ACHN (cell line): ENCODE measurements at places on chromosomes 5 and 9.
A peak's percentile ranks its signal among the peaks of the same experiment; 100 is the strongest.

DNA sequence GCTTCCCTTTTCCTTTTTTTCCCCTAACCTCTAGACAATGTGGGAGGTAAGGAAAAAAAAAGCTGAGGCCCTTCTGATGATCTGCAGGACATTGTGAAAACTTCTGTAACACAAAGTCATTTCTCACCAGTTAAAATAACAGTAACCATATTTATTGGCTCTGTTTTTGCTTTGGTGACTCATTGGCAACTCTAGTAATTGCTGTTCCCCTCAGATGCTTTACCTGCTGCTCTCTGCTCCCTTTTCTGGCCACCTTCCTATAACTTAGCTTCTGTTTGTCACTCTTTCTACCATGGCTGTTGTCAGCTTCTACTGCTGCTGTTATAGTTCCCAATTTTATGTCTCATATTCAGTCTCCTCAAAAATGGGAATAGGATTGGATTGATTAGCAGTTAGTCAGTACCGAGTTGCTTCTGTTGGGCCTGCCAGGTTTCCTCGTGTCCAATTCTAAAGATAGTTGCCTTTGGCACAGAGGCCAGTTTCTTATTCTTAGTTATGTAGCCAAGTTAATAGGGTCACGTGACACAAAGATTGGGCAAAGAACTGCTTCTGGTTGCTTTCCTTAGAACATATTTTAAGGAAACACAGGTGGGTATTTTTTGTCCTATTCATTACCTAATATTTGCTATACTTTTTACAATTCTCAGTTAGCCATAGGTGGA is 16.8 kb downstream of the SCAMP1 start:
- DNase-seq = no peak

DNA sequence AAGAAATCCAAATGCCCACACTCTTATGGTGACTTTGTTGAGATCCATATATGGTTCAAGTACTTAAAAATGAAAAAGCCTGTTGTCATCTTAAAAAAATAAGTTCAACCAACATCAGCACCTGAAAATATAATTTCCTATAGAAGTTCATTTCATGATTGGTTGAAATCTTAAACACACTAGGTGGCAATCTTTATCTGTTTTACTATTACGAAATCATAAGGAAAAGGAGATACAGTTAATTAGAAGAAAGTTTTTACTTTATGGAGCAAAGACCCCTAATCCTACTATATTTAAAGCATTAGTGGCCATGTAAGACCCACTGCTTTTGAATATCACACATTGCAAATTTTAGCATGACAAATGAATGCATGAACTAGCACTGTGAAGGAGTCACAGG is 616.0 kb downstream of the RAB3C start:
- DNase-seq = no peak

GRCh38 chr5:56026863-56027300 is 32.1 kb upstream of the IL6ST start:
- peak; percentile 38 for DNase-seq

GRCh38 chr5:116585227-116585626 is 10.6 kb upstream of the SEMA6A start:
- DNase-seq = no peak

GRCh38 chr5:170142196-170142595 is 36.5 kb downstream of the FOXI1 start:
- no peak for DNase-seq

GRCh38 chr9:35691757-35692301 is 2.1 kb upstream of the TPM2 start:
- no peak for DNase-seq

DNA sequence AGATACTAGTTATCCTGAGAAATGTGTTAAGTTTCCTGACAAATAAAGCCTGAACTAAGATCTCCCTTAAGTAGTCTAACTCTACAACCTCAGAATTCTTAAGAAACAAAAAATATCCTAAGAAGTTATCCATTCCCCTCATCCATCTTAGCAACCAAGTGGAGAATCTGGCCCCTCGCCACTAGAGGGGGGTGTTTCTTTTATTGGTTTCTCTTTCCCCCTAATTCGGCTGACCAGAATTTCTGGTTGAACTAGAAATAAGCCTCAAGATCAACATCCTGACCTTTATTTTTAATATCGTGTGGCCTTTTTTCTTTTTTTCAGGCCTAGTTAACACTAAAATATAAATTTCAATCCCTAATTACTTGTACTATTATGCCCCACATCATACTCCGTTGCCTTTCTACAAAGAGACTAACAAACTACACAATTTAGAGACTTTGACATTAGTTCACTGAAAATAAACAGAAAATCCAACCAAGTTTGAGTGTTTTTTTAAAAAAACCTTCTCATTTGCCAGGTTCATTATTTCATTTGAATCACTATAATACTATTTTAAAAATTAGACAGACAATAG is 14.3 kb upstream of the NR4A3 start:
- peak; percentile 65 for DNase-seq

GRCh38 chr5:40376566-40376965 is 303.1 kb upstream of the PTGER4 start:
- no peak for DNase-seq

- no peak for DNase-seq
Observed at GRCh38 chr5:125150041-125150669, 403.7 kb upstream of the ZNF608 start.

DNA sequence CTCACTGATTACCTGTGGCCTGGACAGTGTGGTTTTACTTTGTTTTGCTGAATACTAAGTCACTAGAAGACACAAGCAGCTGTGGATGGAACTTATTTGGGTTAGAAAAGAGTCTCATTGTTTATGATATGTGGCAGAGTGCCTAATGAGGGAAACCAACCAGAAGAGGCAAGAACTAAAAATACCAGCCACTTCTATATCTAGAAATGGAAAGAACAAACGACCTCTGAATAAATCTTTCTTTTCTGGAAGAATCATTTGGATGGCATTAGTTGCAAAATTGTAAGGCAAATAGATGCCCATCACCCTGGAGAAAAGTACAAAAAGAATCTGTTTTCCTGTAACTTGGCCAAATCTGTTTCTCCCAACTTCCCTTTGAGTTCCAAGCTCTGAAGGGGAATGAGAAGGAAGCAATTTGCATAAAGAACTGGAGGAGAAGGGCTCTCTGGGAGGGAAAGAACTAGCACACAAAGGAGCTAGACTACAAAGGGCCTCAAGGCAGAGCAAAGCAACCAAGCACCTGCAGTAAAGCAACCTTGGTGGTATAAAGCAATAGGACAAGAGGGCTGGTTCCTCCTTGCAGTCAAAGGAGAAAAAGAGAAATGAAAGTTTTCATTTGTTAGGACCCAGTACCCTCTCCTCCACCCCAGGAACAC is 455.4 kb downstream of the CAAP1 start:
- DNase-seq = no peak

GRCh38 chr9:117672369-117672768 is 31.8 kb upstream of the TLR4 start:
- no peak for DNase-seq

DNA sequence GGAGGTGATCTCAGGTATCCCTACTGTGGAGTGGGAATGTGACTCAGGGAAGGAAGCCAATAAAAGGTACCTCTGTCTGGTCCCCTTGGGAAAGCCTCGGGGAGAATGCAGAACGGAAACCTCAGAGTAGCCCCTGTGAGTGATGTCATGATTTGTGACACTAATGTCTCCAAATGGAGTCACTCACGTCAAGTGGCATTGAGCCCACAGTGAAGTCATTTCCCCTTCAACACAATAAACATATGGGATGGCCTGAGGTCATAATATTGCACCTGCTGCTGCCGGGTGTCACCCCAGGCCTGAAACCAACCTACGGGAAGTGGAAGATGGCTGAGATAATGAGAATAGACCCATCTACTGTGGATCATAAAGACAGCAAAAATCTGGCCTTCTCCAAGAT is 75.9 kb upstream of the GOLM1 start:
- no peak for DNase-seq

- no peak for DNase-seq
Observed at GRCh38 chr9:96342571-96343245, 40.7 kb upstream of the HSD17B3 start.

DNA sequence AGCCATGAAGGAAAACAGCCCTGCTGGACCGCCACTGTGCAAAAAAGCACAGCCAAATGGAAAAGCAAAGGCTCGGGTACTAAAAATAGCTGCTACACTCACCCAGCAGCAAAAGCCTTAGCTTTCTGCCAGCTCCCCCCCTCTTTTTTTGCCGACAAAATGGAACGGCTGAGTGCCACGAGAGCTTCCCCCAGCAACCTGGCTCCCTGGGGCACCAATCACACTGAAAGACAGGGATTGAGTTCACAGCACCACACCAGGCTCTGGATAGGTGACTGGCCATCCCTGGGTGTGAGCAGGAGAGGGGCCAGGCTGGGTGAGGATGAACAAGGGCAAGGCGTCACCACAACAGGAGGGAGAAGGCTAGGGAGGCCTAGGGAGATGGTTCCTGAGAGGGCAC is 66.7 kb downstream of the SIL1 start:
- DNase-seq = no peak

- DNase-seq = no peak
Observed at GRCh38 chr9:97854696-97855485, 1.9 kb downstream of the FOXE1 start.

- DNase-seq = no peak
Observed at GRCh38 chr5:135343413-135343812, 55.6 kb downstream of the MACROH2A1 start.

DNA sequence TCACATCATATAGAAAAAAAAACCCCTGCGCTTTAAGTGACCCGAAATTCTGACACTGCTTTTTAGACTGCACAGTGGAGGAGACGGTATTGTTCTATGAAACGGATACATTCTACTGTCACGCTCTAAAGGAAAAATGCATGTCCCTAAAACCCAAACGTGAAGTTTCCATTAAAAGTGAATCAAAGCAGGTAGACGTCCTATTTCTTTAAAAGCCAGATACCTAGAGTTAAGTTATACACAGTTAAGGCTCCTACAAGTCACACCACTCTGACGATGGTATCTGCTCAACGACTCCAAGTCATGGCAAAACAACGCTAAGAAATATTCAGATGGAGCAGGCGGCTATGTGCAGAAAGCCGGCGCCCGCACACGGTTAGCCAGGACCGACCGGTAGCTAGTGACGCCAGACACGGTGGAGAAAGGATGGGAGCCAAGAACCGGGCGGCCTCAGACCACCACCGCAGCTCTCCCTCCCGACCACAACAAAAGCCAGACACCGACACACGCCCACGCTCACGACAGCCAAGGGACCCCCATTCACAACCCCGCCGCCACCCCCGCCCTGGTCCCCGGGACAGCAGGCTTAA is 734 bp downstream of the SKP1 start:
- peak; percentile 21 for DNase-seq

- DNase-seq = no peak
Observed at GRCh38 chr9:459491-460444, 245.1 kb downstream of the DOCK8 start.

DNA sequence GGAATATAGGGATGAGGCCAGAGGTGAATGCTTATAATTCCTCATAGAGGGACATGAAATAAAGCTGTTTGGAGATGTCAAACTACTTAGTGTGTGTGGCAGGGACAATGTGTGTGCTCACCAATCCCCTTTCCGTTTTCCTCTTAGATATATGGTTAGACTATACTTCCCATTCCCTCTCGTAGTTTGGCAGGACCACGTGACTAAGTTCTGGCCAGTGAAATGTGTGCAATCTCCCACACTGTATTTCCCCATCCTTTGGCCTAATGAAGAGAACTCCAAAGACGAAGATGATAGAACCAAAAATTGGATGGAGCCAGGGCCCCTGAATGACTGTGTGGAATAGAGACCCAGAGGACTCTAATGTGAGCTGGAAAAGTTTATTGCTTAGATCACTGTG is 233.4 kb upstream of the KLF4 start:
- DNase-seq = no peak

GRCh38 chr9:123081824-123082223 is 48.4 kb downstream of the GPR21 start:
- DNase-seq = peak; percentile 54

GRCh38 chr9:79807971-79808370 is 236.2 kb downstream of the TLE4 start:
- DNase-seq = no peak

GRCh38 chr5:64487283-64487682 is 18.5 kb upstream of the RGS7BP start:
- no peak for DNase-seq

DNA sequence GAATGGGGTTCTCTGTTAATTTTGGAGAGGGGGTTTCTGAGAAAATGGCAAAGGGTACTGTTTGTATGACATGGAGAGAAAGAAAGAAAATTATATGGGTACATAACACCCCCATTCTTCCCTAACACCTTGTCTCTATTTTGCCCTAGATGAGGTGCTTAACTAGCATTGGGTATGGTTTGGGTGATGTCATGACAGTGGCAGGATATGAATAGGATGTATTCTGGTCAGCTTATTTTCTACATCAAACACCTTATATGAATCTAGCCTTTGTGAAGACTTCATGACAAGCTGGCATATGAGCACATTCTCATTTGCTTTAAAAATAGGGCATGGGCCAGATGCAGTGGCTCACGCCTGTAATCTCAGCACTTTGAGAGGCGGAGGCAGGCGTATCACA is 58.6 kb downstream of the LNPEP start:
- DNase-seq = no peak

DNA sequence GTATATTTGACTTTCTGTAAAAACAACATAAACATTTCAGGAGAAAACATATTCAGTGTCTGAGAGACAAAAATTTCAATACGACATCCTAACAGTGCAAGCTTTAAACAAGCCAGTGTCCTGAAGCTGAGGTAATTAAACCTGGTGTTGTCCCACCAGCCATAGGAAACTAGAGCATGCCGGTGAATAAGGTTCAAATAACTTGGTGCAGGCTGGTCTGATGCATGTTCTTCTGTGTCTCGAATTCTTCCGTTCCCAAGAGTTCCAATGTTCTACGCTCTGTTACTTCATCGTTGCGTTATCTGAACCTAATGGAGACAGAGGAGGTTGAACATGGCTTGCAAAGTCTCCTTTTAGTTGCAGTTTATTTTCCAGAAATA is 48.9 kb downstream of the ADAMTS16 start:
- no peak for DNase-seq

- DNase-seq = no peak
Observed at GRCh38 chr5:168260353-168261226, 30.9 kb upstream of the WWC1 start.

- no peak for DNase-seq
Observed at GRCh38 chr9:19965336-19965735, 176.5 kb upstream of the SLC24A2 start.

GRCh38 chr9:33637881-33638280 is 113.8 kb downstream of the ANKRD18B start:
- no peak for DNase-seq

DNA sequence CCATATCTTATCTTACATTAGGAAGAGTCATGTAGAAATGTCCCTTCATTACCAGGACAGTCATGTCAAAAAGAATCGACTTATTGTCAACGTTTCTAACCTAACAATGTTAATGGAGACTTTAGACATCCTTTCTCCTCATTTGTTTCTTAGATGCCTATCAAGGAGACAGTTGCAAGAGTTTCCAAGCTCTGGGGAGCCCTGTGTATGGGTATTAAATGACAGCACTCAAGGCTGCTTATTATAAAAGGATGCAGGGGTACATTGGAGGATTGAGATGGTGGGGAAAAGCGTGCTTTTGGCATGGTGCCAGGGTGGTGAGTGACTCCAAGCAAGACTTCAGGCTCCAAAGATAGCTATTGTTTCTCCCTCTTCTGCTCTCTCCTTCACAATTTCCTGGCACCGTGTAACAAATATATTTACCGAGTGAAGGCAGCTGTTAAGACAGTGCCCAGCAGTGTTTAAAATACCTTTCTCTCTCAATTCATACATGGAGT is 461.3 kb upstream of the CLINT1 start:
- DNase-seq = no peak

GRCh38 chr9:137603879-137604278 is 1.6 kb upstream of the ARRDC1 start:
- no peak for DNase-seq
